AML-193 (cell line): ENCODE measurements at places on chromosomes 3 and 15.

DNA sequence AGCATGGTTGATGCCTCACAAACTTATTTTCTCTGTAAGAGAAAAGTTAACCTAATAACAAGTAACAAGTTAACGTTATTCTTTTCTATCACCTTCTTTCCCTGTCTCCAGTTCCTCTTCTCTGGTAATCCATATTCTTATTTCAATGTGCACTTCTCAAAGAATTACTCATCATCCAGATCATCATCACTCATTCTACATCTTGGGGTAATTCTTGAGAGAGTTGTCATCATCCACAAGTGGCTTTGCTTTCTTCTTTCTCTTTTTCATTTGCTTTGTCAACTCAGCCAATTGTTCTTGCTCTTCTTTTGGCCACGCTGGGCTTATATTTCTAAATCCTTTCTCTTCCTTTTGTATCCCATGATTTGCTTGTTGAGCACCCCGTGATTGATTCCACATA, 20.8 kb upstream of the RNF111 start:
- DNase-seq, result no peak

- no peak for DNase-seq
Measured at GRCh38 chr15:68442041-68442440, 10.1 kb upstream of the ITGA11 start.

- no peak for DNase-seq
Measured at GRCh38 chr15:28109626-28110455, 10.7 kb upstream of the OCA2 start.

DNA sequence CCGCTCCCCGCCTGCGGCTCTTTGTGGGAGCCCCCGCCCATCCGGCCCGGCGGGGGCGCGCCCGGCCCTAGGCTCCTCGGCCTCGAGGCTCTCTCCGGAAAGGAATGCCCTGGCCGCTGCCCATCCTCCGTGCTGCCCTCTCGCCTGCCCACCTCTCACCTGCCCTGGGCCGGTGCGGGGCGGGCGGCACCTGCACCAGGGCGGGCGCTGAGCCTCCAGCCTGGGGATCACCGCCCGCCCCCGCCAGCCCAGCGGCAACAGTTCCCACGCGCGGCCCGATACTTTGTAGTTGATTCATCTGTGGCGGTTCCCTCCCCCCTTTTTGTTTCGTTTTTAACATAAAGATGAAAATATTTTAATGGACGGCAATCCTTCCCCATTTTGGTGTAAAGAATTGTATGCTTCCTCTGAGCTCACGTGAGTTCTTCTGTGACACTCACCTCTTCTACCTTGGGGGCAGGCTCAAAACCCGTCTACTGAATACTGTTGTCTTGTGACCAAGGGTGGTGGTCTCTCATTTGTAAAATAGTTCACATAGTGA, 1.9 kb downstream of the KLF13 start:
- DNase-seq, result no peak

DNA sequence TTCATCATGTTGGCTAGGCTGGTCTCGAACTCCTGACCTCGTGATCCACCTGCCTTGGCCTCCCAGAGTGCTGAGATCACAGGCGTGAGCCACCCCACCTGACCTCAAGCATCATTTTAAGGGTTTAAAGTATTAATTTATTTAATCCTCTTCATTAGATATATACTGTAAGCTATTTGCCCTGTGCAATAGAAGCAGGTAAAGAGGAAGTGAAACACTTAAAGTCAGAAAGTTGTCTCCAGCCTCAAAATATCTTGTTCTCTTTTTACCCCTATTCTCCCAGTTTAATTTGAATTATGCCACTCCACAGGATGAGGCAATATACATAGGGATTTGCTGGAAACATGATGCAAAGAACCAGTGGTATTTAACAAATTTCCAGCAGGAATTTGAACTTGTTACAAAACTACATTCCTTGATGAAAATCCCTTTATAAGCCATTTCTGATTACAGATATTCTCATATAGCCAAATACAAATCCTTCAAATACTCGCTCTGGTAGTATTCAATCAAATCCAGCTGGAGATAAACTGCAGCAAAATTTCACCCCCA, 2.0 kb downstream of the NDUFB5 start:
- peak; percentile 25 for DNase-seq

DNA sequence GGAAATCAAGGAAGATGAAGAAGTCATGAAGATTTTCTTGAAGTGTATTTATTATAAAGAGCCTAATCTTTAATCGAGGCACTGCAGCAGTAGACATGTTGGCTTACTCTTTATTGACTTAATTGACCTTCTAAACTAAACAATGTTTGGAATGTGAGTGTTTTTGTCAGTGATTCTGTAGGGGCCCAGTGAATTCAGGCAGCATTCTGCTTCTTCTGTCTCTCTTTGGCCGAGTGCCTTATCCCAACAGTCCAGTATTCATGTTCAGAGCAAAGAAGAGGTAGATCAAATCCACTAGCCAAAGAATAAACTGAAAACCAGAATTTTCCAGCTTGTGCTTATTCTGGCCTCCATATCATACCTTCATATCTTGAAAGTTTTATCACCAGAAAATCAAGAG, 55.7 kb downstream of the RLBP1 start:
- no peak for DNase-seq

GRCh38 chr3:32219537-32219936, 18.9 kb upstream of the CMTM8 start:
- DNase-seq, result no peak

- no peak for DNase-seq
Measured at GRCh38 chr15:63481105-63481810, 23.1 kb upstream of the USP3 start.

DNA sequence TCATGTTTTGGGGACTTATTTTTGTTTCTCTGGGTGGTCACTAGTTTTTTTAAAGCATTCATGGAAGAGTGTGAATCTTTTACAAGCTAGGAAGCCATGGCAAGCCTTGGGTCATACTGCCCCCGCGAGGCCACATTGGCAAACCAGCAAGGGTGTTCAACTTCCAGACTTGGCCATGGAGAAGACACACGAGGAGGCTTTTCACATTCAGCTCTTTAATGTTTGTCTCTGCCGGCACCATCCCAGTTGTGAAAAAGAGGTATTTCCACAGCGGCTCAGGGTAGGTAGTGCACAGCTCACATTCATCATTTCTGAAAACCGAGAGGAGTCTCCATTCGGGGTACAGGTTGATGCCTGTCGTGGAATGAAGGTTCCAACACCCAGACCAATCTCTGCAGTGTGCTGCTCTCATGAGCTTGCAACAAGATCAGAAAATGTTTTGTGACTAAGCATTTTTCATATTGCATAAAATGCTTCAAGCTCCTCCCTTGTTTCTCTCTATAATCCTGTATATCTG, 7.7 kb downstream of the CCR5 start:
- peak; percentile 81 for DNase-seq

DNA sequence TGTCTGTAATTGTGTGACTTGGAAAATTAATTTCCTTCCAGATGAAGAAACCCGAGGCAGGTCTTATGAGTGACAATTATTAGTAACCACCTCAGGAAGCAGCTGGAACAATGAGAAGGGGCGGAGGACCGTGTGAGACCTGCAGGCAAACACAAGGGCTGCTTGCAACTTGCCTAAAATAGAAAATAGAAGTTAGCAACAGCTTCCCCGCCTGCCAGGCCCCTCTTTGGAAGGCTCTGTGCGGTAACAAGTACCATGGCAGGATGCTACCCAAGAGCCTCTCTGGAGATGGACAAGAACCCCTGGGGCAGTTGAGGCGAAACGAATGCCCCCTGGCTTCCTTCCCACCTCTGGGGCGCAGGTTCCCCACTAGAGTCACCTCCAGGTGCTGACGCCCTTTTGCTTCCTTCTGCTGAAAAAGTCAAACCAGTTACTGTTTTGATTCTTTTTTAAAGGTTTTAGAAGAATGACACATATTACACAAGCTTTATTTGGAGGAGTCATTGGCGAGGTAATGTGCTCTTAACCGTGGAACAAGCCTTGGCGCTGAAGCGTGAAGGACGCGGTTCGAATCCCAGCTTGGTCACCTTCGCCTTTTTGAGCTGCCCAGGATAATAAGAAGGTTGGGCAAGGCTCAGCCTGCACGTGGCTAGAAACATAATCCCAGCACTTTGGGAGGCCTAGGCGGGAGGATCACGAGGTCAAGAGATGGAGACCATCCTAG, 47.0 kb upstream of the SYNM start:
- DNase-seq, result no peak

DNA sequence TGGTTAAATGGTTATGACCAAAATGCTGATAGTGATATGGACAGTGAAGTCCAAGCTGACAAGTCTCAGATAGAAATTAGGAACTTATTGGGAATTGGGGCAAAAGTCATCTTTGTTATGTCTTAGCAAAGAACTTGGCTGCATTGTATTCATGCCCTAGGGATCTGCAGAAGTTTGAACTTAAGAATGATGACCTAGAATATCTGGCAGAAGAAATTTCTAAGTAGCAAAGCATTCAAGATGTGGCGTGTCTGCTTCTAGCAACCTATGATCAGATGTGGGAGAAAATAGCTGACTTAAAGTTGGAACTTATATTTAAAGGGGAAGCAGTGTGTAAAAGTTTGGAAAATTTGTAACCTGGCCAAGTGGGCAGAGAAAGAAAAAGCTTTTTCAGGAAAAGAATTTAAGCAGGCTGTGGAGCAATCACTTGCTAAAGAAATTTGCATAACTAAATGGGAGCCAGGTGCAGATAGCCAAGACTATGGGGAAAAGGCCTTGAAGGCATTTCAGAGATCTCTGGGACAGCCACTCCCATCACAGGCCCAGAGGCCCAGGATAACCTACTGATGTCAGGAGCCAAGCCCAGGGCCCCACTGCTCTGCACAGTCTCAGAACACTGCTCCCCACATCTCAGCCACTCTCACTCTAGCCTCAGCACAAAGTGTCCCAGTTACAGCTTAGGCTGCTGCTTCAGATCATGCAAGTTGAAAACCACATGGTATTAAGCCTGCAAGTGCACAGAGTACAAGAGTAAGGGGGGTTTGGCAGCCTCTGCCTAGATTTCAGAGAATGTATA, 147.8 kb upstream of the TGFBR2 start:
- DNase-seq, result no peak

GRCh38 chr3:13108861-13109260, 35.6 kb upstream of the IQSEC1 start:
- DNase-seq, result no peak

- no peak for DNase-seq
Measured at GRCh38 chr15:37903919-37904625, 30.4 kb upstream of the TMCO5A start.

DNA sequence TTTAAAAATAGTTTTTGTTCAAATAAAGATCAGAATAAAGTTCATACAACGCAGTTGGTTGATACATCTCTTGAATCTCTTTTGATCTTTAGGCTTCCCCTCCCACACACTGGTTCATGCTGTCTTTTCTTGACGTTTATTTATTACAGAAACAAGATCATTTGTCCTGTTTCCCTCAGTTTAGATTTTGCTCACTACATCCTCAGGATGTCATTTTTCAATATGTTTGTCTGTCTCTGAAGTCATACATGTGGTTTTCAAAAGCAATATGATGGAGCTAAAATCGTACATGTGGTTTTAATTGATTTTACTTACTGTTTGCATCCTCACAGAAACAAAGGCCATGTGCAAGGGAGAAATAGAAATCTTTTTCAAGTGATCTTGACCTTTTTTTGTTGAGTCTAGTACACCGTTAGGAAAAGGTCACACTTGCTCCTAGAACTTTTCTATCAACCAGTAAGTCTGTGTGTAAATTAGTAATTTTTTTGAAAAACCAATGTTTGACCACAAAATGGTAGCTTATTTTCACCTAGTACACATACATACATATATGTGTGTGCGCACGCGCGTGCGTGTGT, 63.7 kb upstream of the SENP5 start:
- no peak for DNase-seq

- DNase-seq, result no peak
Measured at GRCh38 chr3:158200955-158201354, 91.1 kb downstream of the RSRC1 start.

DNA sequence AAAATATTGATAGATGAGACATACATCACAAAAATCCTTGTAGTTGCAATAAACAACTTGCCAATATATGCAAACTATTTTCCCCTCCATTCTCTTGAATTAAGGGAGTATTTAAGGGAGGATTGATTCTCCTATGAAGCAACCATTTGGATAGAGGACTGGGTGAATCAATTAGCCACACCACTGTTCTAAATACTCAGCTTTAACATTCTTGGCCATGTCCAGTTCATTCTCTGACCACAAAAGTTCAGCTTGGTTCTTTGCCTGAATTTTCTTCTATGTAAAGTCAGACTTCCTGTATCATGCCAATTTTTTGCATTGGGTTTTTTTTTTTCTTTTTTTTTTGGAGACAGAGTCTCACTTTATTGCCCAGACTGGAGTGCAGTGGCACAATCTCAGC, 15.8 kb upstream of the SEC11A start:
- DNase-seq, result no peak

- DNase-seq, result no peak
Measured at GRCh38 chr3:115663414-115663813, 40.1 kb downstream of the GAP43 start.

GRCh38 chr3:33758864-33759263, 39.6 kb upstream of the PDCD6IP start:
- no peak for DNase-seq

- no peak for DNase-seq
Measured at GRCh38 chr3:54176106-54176505, 53.8 kb downstream of the CACNA2D3 start.

GRCh38 chr3:48599077-48599501, 4.0 kb upstream of the COL7A1 start:
- no peak for DNase-seq

DNA sequence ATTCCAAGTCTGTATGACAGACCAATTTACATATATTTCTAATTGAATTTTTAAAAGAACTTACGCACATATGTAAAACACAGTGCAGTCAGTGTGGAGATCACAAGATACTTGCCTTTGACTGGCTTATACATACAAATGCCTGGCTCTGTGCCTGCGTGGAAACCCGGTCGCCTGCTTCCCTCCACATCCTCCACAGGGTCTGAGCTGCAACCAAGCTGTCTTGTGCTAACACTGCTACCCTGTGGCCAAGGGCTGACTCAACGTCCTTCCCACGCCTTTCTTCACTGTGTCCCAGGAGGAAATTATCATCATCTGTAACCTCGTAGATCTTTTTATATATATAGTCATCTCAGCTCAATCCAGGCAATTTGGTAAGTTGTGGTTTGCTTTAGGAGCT, 117.0 kb downstream of the WNT7A start:
- no peak for DNase-seq

DNA sequence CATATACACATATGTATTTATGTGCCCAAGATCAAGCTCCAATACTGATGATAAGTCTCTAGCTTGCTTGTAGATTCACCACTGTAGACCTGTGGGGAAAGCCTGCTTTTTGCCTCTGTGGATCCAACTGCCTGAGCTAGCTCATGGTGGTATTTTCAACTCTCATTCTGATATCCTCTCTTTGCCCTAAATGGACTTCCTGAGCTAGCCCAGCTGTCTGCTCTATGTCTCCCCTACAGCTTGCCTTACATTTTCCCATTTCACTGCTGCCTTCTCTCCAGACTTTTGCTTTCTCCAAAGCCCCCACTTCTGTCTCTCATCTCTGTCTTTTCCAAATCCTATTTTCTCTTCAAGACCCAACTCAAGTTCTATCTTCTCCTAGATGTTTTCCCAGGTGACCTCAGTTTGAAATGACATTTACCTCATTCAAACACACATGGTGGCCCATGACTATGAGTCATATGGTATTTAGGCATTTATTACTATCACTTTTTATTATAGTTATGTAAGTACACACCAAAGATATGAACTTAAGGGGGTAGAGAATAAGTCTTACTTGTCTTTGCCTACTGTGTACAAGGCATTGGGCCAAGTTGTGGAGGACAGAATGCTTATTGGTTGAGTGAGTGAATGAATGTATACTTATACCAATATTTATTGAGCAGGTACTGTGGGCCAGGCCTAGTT, 191.7 kb downstream of the NR1D2 start:
- DNase-seq, result no peak
